ENCODE measurements at places on chromosomes 4 and X.
A peak's percentile ranks its signal among the peaks of the same experiment; 100 is the strongest.

DNA sequence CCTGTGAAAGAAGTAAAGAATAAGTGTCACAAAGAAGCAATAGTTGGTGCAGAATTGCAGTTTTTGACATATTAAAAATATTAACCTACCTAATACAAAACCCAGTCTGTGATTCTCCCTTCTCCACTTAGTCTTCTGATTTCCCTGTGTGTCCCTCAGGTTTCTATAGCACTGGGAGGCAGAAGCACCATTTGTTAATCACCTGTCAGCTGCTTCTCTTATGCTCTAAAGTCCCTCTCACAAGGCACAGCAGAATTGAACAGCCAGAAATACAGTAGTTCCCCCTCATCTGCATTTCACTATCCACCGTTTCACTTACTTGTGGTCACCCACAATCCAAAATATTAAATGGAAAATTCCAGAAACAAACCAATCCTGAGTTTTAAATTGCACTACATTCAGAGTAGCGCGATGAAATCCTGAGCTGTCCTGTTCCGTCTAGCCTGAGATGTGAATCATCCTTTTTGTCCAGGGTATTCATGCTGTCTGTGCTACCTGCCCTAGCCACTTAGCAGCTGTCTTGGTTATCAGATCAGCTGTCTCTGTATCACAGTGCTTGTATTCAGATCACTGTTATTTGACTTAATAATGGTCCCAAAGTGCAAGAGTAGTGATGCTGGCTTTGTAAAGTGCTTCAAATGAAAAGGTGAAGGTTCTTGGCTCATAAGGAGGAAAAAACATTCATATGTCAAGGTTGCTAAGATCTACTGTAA, 984.1 kb upstream of the GRID2 start:
- DNase-seq = no peak

- no peak for DNase-seq
Measured at GRCh38 chr4:8364848-8365350, 75.6 kb downstream of the ACOX3 start.

DNA sequence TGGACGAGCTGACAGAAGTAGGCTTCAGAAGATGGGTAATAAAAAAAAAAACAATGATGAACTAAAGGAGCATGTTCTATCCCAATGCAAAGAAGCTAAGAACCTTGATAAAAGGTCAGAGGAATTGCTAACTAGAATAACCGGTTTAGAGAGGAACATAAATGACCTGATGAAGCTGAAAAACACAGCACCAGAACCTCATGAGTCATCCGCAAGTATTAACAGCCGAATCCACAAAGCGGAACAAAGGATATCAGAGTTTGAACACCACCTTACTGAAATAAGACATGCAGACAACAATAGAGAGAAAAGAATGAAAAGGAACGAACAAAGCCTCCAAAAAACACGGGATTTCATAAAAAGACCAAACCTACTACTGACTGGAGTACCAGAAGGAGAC, 10.5 kb downstream of the NELFA start:
- DNase-seq = no peak

GRCh38 chr4:875818-876423, 50.0 kb upstream of the CPLX1 start:
- DNase-seq = no peak

GRCh38 chrX:53047228-53047627, 1.4 kb upstream of the GPR173 start:
- no peak for DNase-seq

DNA sequence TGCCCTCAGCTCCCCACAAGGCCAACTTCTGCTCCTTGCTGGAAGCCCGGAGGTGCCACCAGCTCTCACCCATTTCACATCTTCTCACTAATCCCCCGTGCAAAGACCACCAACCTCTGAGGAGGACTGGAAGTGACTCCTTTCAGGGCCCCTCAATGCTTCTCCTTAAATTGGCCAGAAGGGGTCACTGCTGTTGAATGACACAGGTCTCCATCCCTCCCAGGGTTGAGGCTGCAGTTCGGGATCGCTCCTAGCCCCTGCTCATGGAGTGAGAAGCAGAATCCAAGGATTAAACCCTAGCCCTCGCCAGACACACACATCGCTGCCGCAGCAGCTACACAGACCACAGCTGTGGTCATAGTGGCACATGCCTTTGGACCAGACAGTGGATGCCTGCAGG, 279.5 kb upstream of the TAPT1 start:
- DNase-seq = no peak

- DNase-seq = no peak
Measured at GRCh38 chrX:71910643-71910985, at the start of gene NHSL2. Gene NHSL2, plus strand, starts transcription at chrX:71910845.

- DNase-seq = no peak
Measured at GRCh38 chr4:76984127-76984526, 34.6 kb downstream of the SEPTIN11 start.

GRCh38 chrX:323721-324628, 5.4 kb upstream of the GTPBP6 start:
- DNase-seq = no peak

GRCh38 chrX:70132224-70132623, 1.0 kb upstream of the IGBP1 start:
- DNase-seq = no peak

GRCh38 chrX:19543951-19544381, 28.7 kb upstream of the MAP3K15 start:
- no peak for DNase-seq

- no peak for DNase-seq
Measured at GRCh38 chr4:167989815-167990214, 102.5 kb upstream of the ANXA10 start.

DNA sequence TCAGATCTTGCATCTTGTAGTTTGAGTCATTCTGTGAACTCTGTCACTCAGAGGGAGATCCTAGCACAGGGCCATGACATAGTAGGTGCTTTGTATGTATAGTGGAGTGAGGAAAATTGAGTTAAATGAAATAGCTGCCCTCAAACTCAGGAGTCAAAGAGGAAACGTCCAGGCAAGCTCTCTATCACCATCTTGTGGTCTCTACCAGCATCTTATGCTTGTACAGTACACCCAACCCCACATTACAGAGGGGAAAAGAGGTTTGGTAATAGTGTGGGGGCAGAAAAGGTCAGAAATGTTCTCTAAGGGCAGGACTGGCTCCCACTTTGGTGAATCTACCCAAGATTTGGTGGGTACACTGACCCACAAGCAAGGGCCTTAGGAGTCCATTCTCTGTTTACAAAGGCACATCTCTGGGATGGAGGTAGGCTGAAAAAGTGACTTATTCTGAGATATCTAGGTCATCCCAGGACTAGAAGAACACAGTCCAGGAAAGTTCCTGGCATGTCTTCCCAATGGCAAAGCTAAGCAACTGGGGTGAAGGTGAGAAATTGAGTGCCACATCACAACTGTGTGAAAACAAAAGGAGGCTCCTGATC, 131.8 kb downstream of the OR13H1 start:
- DNase-seq = no peak

DNA sequence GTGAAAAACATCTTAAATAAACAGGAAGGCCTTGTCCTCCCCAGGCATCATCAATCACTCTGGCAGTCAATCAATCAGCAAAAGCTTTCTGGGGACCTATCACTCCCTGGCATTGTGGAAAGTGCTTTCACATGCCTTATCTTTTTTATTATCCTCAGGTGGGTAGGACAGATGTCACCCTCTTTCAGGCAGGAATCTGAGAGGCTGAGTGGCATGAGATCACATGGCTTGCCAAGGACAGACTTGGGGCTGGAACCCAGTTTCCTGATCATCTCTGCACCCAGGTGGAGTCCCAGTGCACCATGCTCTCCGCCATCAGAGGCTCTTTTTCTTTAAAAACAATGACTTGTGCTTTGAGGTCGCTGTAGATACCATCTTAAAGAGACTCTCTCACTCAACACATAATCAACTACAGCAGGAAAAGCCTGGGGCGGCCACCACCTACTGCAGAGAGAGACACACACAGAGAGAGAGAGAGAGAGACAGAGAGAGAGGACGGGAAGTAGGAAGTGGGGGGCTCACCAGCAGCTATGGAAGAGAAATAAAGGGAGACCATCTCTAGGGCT, 282.7 kb downstream of the PTTG2 start:
- DNase-seq = no peak

GRCh38 chrX:75067931-75068330, 88.2 kb downstream of the ABCB7 start:
- DNase-seq = no peak

DNA sequence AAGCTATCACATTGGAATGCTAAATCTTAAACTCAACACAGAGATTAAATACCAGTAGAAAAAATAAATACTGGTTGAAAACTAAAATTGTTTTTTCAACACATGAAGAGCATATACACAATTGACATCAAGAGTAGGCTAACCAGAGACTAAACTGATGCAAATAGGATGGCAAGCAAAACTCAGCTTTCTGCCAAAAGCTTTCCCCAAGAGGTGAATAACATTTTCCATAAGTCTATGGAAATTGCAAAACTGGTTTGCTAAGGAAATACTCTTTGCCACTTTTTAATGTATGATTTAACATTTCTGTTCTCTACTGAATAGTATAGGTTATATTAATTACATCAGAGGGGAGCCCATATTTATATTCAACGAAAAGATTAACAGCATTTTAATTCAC, 23.8 kb downstream of the IQCM start:
- no peak for DNase-seq

DNA sequence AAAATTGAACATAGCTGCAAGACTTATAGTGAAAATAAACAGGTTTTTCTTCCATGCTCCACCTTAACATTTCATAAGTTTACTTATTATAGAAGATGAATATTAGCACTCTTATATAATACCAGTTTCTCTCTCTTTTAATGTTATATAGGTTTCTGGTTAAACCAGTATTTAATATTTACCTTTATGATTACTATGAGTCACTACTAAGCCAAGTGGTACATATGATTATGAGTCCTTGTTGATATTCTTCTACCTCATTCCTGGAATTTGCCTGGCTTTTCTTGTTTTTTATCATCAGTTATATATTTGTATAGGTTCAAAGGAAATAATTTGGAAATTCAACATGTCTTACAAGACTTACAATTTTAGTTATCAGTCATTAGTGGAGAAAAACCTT, 89.9 kb upstream of the MAOA start:
- DNase-seq = no peak

DNA sequence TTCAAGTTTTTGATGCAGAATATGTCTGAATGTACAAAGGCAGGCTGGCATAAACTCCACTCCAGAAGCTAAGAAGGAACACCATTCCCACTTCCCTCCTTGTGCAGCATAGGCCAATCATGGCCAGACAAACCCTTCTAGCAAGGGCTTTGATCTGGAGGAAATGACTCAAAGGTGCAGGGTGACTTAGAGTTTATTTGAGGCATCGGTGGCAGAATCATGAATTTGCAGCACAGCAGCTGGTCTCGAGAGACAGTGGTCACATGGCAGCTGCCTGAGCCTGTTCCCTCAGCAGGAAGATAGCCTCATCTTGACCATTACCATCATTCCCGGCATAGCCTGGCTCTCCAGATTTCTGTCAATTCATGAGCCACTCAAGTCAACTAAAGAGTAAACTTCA, 154.5 kb downstream of the ATP10D start:
- no peak for DNase-seq

GRCh38 chrX:11580789-11581188, 84.9 kb downstream of the ARHGAP6 start:
- no peak for DNase-seq

DNA sequence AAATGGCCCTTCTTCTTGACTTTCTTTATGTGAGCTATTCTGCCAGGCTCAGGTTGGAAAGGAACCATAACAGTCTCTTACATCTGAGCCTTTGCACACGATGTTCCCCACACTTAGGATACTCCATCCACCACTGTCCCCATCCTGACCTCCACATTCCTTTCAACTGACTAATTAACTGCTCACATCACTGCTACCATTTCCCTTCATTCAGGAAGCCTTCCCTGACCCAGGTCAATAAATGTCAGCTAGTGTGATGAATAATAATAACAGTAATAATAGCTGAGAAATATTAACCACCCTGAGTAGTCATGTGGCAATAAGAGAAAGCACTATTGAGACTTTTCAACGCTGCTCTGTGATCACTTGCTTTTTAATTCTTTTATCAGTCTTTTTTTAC, 291.7 kb downstream of the KCNIP4 start:
- DNase-seq = no peak

DNA sequence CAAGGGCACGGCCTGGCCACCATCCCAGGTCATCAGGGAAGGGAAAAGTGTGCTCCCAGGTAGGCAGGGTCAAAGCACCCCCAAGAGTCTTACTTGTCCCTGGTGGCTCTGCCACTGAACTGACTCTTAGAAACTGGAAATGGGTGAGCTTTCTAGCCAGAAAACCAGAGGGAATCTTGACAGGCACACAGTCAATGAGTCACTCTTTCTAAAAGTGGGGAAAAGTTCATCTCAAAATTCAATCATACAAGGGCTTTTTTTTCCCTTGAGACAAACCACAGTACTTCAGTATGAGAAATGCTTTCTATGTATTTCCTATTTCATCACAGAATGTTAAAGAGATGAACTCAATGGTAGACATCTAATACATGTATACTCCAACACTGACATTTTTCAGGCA, 12.5 kb downstream of the HPF1 start:
- DNase-seq = peak; percentile 40

DNA sequence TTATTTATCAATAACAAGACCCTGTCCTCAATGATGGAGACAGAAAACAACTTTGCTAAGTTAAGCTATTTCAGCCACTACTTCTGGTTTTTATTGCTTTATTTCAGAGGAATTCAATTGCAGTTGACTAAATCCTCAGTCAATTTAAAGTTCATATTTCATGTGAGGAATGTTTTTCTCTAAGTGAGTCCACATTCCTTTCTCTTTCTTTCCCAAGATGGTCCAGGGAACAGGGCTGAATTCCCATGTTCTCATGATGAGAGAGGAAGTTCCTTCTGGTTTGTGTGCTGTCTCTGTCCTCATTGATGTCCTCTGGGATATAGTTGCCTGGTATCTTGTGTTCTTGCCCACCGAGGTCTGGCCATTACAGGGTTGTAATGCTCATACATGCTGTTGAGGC, 117.2 kb downstream of the SLIT2 start:
- DNase-seq = peak; percentile 70
